ENCODE measurements at places on chromosomes 2 and 18. TPM values are rescaled to one million over a fixed set of nuclear protein-coding genes. Genes with fewer than 3 reads are reported as not detected.

Gene TRIM43
- not detected for total RNA-seq

Gene POTEI
- not detected for total RNA-seq

DNA sequence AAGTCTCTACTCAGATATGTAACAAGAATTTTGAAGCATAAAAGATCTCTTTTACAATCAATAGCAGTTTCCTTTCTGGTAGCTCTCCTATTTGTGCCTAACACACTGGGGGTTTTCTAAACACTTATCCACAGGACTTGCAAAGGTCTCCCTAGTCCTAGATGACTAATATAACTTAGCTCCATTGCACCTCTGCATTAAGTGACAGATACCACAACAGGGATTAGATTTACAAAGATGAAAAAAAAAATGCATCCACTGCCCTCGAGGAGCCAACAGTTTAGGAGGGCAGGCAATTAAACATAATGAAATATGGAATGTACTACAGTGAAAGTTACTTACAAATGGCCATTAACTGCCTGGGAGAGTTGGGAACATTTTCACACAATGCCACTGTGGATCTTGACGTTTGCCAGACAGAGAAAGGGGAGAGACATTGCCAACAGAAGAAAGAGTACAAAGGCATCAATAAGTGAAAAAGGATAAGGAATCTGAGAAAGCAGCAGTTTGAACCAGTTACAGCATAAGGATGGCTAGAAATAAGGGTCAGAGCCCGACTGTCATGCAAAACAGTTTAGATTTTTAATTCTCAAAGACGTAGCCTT lies 14.3 kb downstream of the PPP3R1 start:
- no peak for DNase-seq

GRCh38 chr18:58776084-58776483 lies 88.6 kb upstream of the ZNF532 start:
- DNase-seq = no peak

DNA sequence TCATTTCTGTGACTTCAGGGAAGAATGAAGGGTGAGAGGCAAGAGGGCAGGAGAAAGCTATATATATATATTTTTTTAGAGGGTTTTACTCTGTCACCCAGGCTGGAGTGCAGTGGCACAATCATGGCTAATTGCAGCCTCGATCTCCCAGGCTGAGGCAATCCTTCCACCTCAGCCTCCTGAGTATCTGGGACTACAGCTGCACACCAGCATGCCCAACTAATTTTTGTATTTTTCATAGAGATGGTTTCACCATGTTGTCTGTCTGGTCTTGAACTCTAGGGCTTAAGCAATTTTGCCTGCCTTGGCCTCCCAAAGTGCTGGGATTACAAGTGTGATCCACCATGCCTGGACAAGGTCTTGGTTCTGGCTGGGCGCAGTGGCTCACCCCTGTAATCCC lies 3.4 kb downstream of the ATIC start:
- no peak for DNase-seq
